Regular cardiac myocyte (primary cell): ENCODE measurements at places on chromosomes 7 and 10. TPM values are rescaled to one million over a fixed set of nuclear protein-coding genes. Genes with fewer than 3 reads are reported as not detected.

Gene IKZF1
- not detected in 2 replicates for total RNA-seq

Gene CHST3
- total RNA-seq = 19.4 and 32.8 TPM in 2 replicates

Gene TACR2
- total RNA-seq = 0.19 and 0.85 TPM in 2 replicates

Gene ABLIM1
- 3.1 and 8.5 TPM in 2 replicates for total RNA-seq
